ENCODE measurements at places on chromosomes 13 and 19.

GRCh38 chr13:37493775-37494174 lies 104.8 kb downstream of the POSTN start:
- DNase-seq: no peak

GRCh38 chr13:20305587-20305986 lies 73.5 kb upstream of the GJB6 start:
- DNase-seq: no peak

- no peak for DNase-seq
Measured at GRCh38 chr13:29674532-29674931, 79.0 kb upstream of the SLC7A1 start.

- DNase-seq: peak; percentile 78
Measured at GRCh38 chr19:17953869-17954268, 13.0 kb upstream of the KCNN1 start.

GRCh38 chr13:107518292-107518691 lies 697.0 kb downstream of the LIG4 start:
- DNase-seq: no peak
